ENCODE measurements at places on chromosomes 5 and 9. TPM values are rescaled to one million over a fixed set of nuclear protein-coding genes. Genes with fewer than 3 reads are reported as not detected.

C9orf50 gene
- not detected for polyA plus RNA-seq

DNA sequence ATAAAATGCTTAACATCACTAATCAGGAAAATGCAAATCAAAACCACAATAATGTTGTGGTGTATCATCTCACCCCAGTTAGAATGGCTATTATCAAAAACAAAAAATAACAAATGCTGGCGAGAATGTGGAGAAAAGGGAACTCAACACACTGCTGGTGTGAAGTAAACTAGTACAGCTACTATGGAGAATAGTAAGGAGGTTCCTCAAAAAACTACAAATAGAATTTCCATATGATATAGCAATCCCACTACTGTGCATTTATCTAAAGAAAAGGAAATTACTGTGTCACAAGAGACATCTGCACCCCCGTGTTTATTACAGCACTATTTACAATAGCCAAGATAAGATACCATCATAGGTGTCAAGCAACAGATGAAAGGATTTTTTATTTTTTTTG is 214.5 kb upstream of the RASA1 start:
- no peaks in the 10 kb centered on the region for H3K27me3 ChIP-seq
- no peak for DNase-seq
- no peak overlapping the region for H3K4me3 ChIP-seq
- H3K27ac ChIP-seq, result no peak overlapping the region
- H3K4me1 ChIP-seq, result no peaks in the 10 kb centered on the region
- H3K36me3 ChIP-seq, result no peaks in the 10 kb centered on the region

GRCh38 chr9:124611106-124611505 is 103.9 kb upstream of the NR5A1 start:
- no peaks in the 10 kb centered on the region for H3K36me3 ChIP-seq
- H3K27me3 ChIP-seq, result no peaks in the 10 kb centered on the region
- no peak overlapping the region for H3K4me3 ChIP-seq
- no peak overlapping the region for H3K27ac ChIP-seq

DNA sequence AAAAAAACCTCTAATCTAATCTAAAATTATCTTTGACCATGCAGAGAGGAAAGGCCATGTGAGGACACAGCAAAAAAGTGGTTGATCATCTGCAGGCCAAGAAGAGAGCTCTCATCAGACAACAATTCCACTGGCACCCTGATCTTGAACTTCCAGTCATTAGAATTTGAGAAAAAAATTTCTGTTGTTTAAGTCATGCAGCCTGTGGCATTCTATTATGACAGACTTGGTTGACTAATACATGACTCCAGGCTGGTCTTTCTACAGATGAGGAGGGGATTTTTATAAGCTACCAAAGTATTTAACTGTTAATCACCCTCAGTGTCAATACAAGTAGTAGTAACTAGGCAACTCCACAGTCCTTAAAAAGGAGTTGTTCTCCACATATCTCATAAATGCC is 358.5 kb upstream of the RGMB start:
- no peak for DNase-seq
- H3K27me3 ChIP-seq, result no peaks in the 10 kb centered on the region
- H3K36me3 ChIP-seq, result no peaks in the 10 kb centered on the region
- no peak overlapping the region for H3K27ac ChIP-seq
- H3K4me3 ChIP-seq, result no peak overlapping the region

DNA sequence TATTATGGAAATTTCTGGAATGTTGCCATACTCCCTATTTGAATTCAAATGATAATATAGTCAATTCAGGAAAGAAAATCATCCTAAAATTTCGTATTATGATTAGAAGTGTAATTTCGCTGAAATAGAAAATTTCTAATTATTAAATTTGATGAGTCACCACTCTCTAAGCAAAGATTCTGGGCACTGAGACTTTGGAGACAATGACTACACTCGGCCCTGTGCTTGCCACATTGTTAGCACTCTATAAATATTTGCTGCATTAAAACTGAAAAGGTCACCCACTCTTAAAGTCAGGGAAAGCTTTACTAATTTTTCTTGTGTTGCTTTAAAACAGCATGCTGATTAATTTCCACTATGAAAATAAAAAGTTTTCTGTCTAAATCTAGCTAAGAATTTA is 240.3 kb downstream of the TLE4 start:
- H3K4me1 ChIP-seq, result peaks cover 41% of the 10 kb centered on the region

All from GM23338 (cell line).